Type B pancreatic cell (in vitro differentiated cells): ENCODE measurements at places on chromosomes 6 and 20. TPM values are rescaled to one million over a fixed set of nuclear protein-coding genes. Genes with fewer than 3 reads are reported as not detected.

The MAD2L1BP gene
- 33.3 and 40.0 TPM in 2 replicates for total RNA-seq

DNA sequence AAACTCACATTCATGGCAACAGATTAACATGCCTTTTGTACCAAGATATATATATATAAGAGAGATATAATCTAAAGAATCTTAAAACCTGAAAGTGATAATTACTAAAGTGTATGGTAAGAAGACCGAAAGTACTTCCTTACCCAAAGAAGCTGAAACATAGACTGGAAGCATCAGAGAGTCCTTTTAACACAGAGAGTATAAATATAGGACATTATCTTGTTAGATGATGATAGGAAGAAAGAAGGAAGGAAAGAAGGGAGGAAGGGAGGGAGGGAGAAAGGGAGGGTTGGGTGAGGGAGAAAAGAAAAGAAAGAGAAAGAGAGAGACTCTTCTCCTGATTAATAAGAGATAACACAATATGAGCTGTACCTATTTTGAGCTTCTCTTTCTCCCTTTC lies 68.2 kb downstream of the PHIP start:
- no peak overlapping the region for H3K4me3 ChIP-seq
- no peak overlapping the region for H3K27ac ChIP-seq
- H3K27me3 ChIP-seq = no peaks in the 10 kb centered on the region
- peaks cover 26% of the 10 kb centered on the region for H3K36me3 ChIP-seq
- H3K4me1 ChIP-seq = peaks cover 9% of the 10 kb centered on the region

DNA sequence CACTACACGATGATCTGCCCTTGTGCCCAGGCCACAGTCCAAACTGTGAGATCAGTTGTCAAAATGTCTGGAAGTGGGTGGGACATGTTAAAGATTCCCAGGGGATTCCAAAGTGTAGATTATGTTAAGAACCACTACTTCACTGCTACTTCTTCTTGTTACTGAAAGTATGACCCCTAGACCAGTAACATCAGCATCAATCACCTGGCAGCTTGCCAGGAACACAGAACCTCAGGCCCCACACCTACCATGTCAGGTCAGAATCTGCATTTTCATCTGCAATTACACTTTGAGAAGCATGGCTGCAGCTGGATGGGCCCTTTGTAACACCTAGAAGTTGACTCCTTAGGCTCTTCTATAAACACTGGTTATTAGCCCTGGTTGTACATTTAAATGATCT lies 36.1 kb downstream of the RFPL4B start:
- H3K4me1 ChIP-seq = no peaks in the 10 kb centered on the region
- DNase-seq = no peak
- no peak overlapping the region for H3K27ac ChIP-seq

DNA sequence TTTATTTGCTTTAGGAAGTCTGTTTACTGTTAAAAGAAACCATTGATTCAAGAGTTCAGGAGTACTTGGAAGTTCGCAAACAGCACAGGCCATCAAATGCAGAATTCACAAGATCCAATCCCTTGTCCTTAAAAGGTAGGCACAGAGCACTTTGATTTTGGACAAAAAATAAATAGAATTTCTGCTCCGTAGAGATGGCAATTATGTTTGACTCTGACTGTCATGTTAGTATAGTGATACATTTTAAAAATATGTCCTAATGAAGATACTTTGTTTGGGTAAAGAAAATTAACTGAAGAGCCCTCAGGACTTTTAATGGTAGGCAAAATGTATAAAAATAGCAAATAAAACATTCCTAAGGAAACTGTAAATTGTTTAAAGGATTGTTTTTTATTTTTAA lies 113.1 kb downstream of the JAG1 start:
- peaks cover 27% of the 10 kb centered on the region for H3K4me1 ChIP-seq
- no peak for DNase-seq
- H3K4me3 ChIP-seq = no peak overlapping the region
- peaks cover 25% of the 10 kb centered on the region for H3K36me3 ChIP-seq
- H3K27me3 ChIP-seq = no peaks in the 10 kb centered on the region

DNA sequence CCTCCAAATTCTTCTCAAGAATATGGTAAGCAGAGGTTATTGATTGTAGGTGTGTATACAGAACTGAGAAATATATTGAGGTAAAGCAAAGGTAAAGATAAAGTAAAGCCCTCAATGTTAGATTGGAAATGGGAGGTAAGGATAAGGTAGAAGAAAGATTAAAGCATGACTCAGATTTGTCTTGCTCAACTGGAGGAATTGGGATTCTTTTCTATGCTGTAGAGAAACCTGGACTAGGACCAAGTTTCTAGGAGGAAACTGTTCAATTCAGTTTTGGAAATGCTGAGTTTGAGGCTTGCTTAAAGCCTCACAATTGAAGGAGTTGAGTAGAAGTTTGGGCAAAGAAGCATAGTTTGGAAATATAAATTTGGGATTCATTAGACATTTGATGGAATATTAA lies 634.0 kb upstream of the PTCHD4 start:
- H3K4me1 ChIP-seq = no peaks in the 10 kb centered on the region
- no peak overlapping the region for H3K27ac ChIP-seq
- H3K27me3 ChIP-seq = no peaks in the 10 kb centered on the region
- H3K4me3 ChIP-seq = no peak overlapping the region
- no peak for DNase-seq
